ENCODE measurements at places on chromosomes 2 and 18. TPM values are rescaled to one million over a fixed set of nuclear protein-coding genes. Genes with fewer than 3 reads are reported as not detected.

Gene MAL
- not detected for total RNA-seq

Gene TACR1
- under 0.01 TPM for total RNA-seq

Gene MITD1
- total RNA-seq, result 4.3 TPM

Gene GDF7
- under 0.01 TPM for total RNA-seq

Gene TUBB8B
- total RNA-seq, result not detected

Gene ZAP70
- total RNA-seq, result not detected

Data from IMR-90 (cell line).